ENCODE measurements at places on chromosomes 3 and 15. TPM values are rescaled to one million over a fixed set of nuclear protein-coding genes. Genes with fewer than 3 reads are reported as not detected.
A peak's percentile ranks its signal among the peaks of the same experiment; 100 is the strongest.

DNA sequence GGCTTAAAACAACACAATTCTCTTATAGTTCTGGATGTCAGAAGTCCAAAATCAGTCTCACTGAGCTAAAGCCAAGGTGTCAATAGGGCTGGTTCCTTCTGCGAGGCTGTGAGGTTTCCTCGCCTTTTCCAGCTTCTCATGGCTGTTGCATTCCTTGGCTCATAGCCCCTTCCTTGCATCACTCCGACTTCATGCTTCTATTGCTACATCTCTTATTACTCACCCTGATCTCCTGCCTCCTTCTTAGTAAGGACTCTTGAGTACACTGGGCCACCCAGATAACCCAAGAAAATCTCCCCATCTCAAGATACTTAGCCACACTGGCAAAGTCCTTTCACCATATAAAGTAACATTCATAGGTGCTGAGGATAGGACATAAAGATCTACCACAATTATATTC lies 193.9 kb downstream of the ADAMTS17 start:
- H3K27ac ChIP-seq = no peak overlapping the region
- H3K36me3 ChIP-seq = no peaks in the 10 kb centered on the region
- H3K27me3 ChIP-seq = no peaks in the 10 kb centered on the region
- H3K4me1 ChIP-seq = no peaks in the 10 kb centered on the region
- no peak for DNase-seq

DNA sequence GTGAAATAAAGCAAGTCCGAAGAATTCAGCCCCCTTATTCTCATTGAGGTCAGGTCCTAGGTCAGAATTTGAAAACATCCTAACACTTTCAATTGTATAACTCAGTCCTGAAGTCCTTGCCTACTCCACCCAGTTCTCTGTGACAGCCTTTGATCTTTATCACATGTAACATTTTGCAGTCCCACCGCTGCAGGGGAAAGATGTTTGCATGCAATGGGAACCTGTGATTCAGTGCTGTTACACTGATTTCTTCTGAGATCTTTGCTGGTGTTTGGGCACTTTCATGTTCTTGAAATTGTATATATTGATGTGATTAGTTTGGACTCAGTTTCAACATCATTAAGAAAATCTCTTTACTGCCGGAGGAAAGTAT lies 18.0 kb upstream of the SECISBP2L start:
- no peaks in the 10 kb centered on the region for H3K27me3 ChIP-seq
- H3K4me1 ChIP-seq = peaks cover 4% of the 10 kb centered on the region
- no peak overlapping the region for H3K4me3 ChIP-seq
- DNase-seq = no peak

- H3K4me3 ChIP-seq = no peak overlapping the region
- H3K4me1 ChIP-seq = peaks cover 7% of the 10 kb centered on the region
- H3K27me3 ChIP-seq = no peaks in the 10 kb centered on the region
- no peak overlapping the region for H3K27ac ChIP-seq
- H3K36me3 ChIP-seq = no peaks in the 10 kb centered on the region
- no peak for DNase-seq
Observed at GRCh38 chr3:196998966-196999760, 30.5 kb downstream of the MELTF start.

- no peak overlapping the region for H3K27ac ChIP-seq
- no peak for DNase-seq
- H3K4me3 ChIP-seq = no peak overlapping the region
Observed at GRCh38 chr3:38653685-38654537, 4.4 kb upstream of the SCN5A start.

- H3K36me3 ChIP-seq = no peaks in the 10 kb centered on the region
- no peak overlapping the region for H3K4me3 ChIP-seq
- no peak for DNase-seq
- no peak overlapping the region for H3K27ac ChIP-seq
Observed at GRCh38 chr15:62653122-62653521, 389.4 kb upstream of the TPM1 start.

DNA sequence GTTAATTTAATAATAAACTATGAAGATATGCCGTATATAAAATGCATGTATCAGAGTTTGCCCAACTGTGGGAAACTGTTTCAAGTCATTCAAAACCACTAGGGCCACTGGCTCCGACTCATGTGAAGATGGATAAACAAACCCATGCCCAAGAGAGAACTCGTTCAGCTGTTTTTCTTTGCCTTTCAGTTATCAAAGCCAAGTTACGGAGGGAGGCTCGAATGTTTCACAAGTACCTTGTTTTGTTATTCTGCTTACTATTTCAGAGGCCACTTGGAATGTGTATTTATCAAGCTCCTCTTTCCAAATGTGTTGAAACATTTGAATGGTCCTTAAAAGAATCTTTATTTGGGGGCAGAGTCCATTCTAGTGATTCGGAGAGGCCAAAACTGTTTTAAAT lies 82.1 kb downstream of the DUT start:
- H3K4me3 ChIP-seq = no peak overlapping the region
- H3K4me1 ChIP-seq = peaks cover 6% of the 10 kb centered on the region
- no peaks in the 10 kb centered on the region for H3K27me3 ChIP-seq
- peaks cover 2% of the 10 kb centered on the region for H3K36me3 ChIP-seq
- no peak overlapping the region for H3K27ac ChIP-seq

The UBXN7 gene
- 45.5 TPM for total RNA-seq

DNA sequence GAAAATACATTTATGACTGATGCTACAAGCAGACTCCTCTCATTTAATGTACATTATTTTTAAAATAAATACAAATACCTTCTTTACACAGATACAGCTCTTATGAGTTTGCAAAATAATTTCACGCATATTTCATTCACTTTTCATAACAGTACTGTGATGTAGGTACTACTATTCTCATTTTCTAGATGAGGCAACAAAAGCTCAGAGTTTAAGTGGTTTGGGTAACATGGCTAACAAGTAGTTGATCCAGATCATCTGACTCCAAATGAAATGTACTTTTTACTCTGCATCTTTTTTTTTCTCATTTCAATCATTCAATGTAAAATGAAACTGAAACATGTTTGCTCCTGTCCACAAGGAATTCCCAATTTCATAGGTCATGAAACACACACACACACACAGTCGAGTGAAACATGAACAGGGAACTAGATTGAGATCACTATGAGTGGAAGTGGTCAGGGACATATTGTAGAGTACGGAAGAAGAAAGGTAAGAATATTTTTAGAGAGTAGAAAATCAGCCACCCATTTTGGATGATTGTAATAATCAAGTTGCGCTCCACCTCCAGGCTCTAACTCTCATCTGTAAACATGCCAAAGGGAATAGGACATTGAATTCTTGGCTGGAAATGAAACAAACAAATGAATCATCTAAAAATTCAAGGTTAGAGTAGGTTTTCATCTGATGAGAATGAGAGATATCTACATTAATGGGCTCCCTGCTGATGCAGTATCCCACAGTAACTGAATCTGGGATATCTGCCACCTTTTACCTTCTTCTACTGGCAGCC lies 92.4 kb downstream of the CLDN1 start:
- no peaks in the 10 kb centered on the region for H3K27me3 ChIP-seq
- H3K4me3 ChIP-seq = no peak overlapping the region
- no peak overlapping the region for H3K27ac ChIP-seq

- H3K36me3 ChIP-seq = no peaks in the 10 kb centered on the region
- no peaks in the 10 kb centered on the region for H3K27me3 ChIP-seq
- no peak overlapping the region for H3K4me3 ChIP-seq
- no peak overlapping the region for H3K27ac ChIP-seq
Observed at GRCh38 chr3:147173257-147173656, 233.1 kb downstream of the ZIC4 start.

GRCh38 chr3:1847571-1847970 lies 251.1 kb upstream of the CNTN4 start:
- H3K27ac ChIP-seq = no peak overlapping the region
- no peaks in the 10 kb centered on the region for H3K4me1 ChIP-seq
- no peaks in the 10 kb centered on the region for H3K36me3 ChIP-seq
- no peak for DNase-seq

GRCh38 chr3:132721479-132722164 lies 587 bp downstream of the NPHP3 start:
- H3K27ac ChIP-seq = peak overlapping the region; percentile 97
- H3K27me3 ChIP-seq = no peaks in the 10 kb centered on the region
- peak overlapping the region; percentile 58 for H3K4me3 ChIP-seq
- peak; percentile 85 for DNase-seq

GRCh38 chr3:43214616-43215015 lies 71.7 kb upstream of the SNRK start:
- no peak for DNase-seq
- H3K27me3 ChIP-seq = no peaks in the 10 kb centered on the region
- H3K27ac ChIP-seq = no peak overlapping the region
- no peaks in the 10 kb centered on the region for H3K4me1 ChIP-seq
- no peaks in the 10 kb centered on the region for H3K36me3 ChIP-seq
- H3K4me3 ChIP-seq = no peak overlapping the region

GRCh38 chr3:7745711-7746110 lies 755.9 kb upstream of the LMCD1 start:
- H3K4me3 ChIP-seq = no peak overlapping the region
- no peaks in the 10 kb centered on the region for H3K27me3 ChIP-seq
- H3K36me3 ChIP-seq = no peaks in the 10 kb centered on the region
- H3K4me1 ChIP-seq = no peaks in the 10 kb centered on the region
- H3K27ac ChIP-seq = no peak overlapping the region

The PTX3 gene
- total RNA-seq = 16.4 TPM

GRCh38 chr3:174859114-174859735 lies at the start of gene NAALADL2:
Gene NAALADL2 (plus strand): TSS chr3:174859334.
- H3K36me3 ChIP-seq = no peaks in the 10 kb centered on the region
- H3K27me3 ChIP-seq = no peaks in the 10 kb centered on the region
- DNase-seq = no peak
- no peaks in the 10 kb centered on the region for H3K4me1 ChIP-seq
- H3K27ac ChIP-seq = peak within 1 kb of the TSS; percentile 17

The ANKDD1A gene
- 5.6 TPM for total RNA-seq

DNA sequence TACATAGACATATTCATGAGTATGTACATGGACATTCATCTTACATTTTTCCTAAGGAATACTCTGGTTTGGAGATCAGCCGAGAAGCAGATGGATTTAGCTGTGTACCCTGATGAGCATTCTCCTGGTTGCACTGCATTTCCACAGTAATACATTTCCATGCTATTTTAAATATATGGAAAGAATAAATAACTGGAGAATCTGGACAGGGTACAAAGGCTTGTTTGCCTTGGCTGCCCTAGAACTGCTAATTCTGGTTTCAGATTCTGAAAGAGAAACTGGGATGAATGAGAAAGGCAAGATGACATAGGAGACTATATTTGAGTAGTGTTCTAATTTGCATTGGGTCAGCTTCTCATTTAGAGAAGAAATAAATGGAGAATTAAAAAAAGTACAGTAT lies 190.8 kb upstream of the FAM3D start:
- H3K27me3 ChIP-seq = no peaks in the 10 kb centered on the region
- DNase-seq = no peak
- H3K4me1 ChIP-seq = no peaks in the 10 kb centered on the region
- H3K36me3 ChIP-seq = no peaks in the 10 kb centered on the region

The FETUB gene
- total RNA-seq = not detected

DNA sequence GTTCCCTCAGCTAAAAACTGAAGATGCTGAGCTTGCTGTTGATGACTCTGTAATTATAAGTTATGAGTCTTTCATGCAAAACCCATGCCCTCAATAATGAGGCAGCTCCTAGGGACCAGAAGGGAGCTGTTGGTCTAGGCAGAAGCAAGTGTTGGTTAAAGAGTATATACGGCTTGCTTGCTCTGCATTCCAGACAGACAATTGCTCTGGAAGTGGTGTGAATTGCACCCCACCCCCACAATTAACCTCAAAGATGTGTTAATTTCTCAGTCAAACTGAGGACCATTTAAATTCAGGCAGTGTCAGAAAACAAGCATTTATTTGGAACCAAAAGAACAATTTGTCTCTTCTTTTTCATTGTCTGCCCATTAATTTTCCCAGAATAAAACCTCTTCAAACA lies 163.5 kb upstream of the EOMES start:
- no peaks in the 10 kb centered on the region for H3K36me3 ChIP-seq
- no peaks in the 10 kb centered on the region for H3K4me1 ChIP-seq
- H3K27ac ChIP-seq = no peak overlapping the region
- H3K4me3 ChIP-seq = no peak overlapping the region
- no peak for DNase-seq

The SCAANT1 gene
- total RNA-seq = not detected

The TNNC1 gene
- total RNA-seq = 124 TPM

- no peak overlapping the region for H3K27ac ChIP-seq
- H3K36me3 ChIP-seq = no peaks in the 10 kb centered on the region
- H3K4me3 ChIP-seq = no peak overlapping the region
- peaks cover 1% of the 10 kb centered on the region for H3K4me1 ChIP-seq
- H3K27me3 ChIP-seq = no peaks in the 10 kb centered on the region
- no peak for DNase-seq
Observed at GRCh38 chr3:30426293-30426993, 180.0 kb upstream of the TGFBR2 start.

Measured in upper lobe of left lung (tissue), 6 donors.